ENCODE measurements at places on chromosomes 5 and 9. TPM values are rescaled to one million over a fixed set of nuclear protein-coding genes. Genes with fewer than 3 reads are reported as not detected.

- no peak for DNase-seq
- H3K36me3 ChIP-seq: no peaks in the 10 kb centered on the region
- H3K4me3 ChIP-seq: no peak overlapping the region
- H3K27ac ChIP-seq: no peak overlapping the region
- H3K4me1 ChIP-seq: peaks cover 21% of the 10 kb centered on the region
These were observed 4.8 kb downstream of the LHX2 start for GRCh38 chr9:124016175-124017050.

GRCh38 chr9:14080959-14081542 is 232.9 kb downstream of the NFIB start:
- H3K27ac ChIP-seq: no peak overlapping the region
- H3K27me3 ChIP-seq: no peaks in the 10 kb centered on the region
- H3K4me3 ChIP-seq: no peak overlapping the region
- DNase-seq: no peak
- H3K4me1 ChIP-seq: no peaks in the 10 kb centered on the region
- H3K36me3 ChIP-seq: no peaks in the 10 kb centered on the region

GDF9 gene
- 0.70 TPM for total RNA-seq

OLFML2A gene
- total RNA-seq: 10.7 TPM

PCDHB10 gene
- 1.5 TPM for total RNA-seq
